Activated naive CD8-positive, alpha-beta T cell treated with anti-CD3 and anti-CD28 coated beads, Interleukin-2, amount 50 U/mL, for 24 hours (primary cell): ENCODE measurements at places on chromosomes 3 and 15.

- no peak overlapping the region for H3K4me3 ChIP-seq
- no peak for DNase-seq
- H3K27ac ChIP-seq: no peak overlapping the region
- no peaks in the 10 kb centered on the region for H3K36me3 ChIP-seq
- H3K4me1 ChIP-seq: peaks cover 1% of the 10 kb centered on the region
Measured at GRCh38 chr3:194339840-194340239, 11.3 kb downstream of the CPN2 start.

DNA sequence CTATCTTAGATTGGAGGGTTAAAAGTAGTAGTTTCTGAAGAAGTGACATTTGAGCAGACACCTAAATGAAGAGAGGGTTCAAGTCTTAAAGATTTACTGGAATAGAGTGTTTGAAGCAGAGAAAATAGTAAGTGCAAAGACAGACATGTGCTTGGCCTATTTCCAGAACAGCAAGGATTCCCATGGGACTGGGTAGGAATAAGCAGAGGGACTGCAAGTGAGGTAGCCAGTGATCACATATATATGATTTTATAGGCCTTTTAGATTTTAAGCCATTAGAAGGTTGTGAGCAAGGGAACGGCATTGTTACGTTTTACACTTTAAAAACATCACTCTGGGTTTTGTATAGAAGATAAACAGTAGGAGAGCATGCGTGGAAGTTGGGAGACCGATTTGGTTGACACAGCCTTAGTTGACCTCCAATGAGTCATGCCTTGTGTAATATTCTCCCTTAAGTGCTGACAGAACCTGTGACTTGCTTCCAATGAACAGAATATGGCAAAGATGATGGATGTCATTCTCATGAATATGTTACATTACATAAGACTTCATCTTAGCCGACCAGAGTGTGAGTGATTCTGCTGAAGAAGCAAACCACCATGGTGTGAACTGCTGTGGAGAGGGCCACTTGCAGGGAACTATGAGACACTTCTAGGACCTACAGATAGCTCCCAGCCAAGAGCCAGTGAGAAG lies 37.1 kb upstream of the SLC4A7 start:
- DNase-seq: no peak
- H3K27me3 ChIP-seq: no peaks in the 10 kb centered on the region
- H3K27ac ChIP-seq: no peak overlapping the region
- H3K4me3 ChIP-seq: no peak overlapping the region
- H3K4me1 ChIP-seq: no peaks in the 10 kb centered on the region

- no peaks in the 10 kb centered on the region for H3K27me3 ChIP-seq
- DNase-seq: no peak
- H3K4me3 ChIP-seq: no peak overlapping the region
- no peaks in the 10 kb centered on the region for H3K4me1 ChIP-seq
Measured at GRCh38 chr3:54443561-54444161, 321.3 kb downstream of the CACNA2D3 start.

GRCh38 chr3:145450018-145450682 lies 710.8 kb downstream of the PLOD2 start:
- no peaks in the 10 kb centered on the region for H3K36me3 ChIP-seq
- H3K27me3 ChIP-seq: no peaks in the 10 kb centered on the region
- no peak for DNase-seq
- H3K4me1 ChIP-seq: no peaks in the 10 kb centered on the region
- no peak overlapping the region for H3K27ac ChIP-seq

GRCh38 chr3:30655187-30655812 lies 48.9 kb downstream of the TGFBR2 start:
- peaks cover 84% of the 10 kb centered on the region for H3K36me3 ChIP-seq
- H3K4me1 ChIP-seq: peaks cover 100% of the 10 kb centered on the region
- H3K4me3 ChIP-seq: peak overlapping the region; percentile 66
- no peak for DNase-seq
- no peaks in the 10 kb centered on the region for H3K27me3 ChIP-seq
- peak overlapping the region; percentile 93 for H3K27ac ChIP-seq

DNA sequence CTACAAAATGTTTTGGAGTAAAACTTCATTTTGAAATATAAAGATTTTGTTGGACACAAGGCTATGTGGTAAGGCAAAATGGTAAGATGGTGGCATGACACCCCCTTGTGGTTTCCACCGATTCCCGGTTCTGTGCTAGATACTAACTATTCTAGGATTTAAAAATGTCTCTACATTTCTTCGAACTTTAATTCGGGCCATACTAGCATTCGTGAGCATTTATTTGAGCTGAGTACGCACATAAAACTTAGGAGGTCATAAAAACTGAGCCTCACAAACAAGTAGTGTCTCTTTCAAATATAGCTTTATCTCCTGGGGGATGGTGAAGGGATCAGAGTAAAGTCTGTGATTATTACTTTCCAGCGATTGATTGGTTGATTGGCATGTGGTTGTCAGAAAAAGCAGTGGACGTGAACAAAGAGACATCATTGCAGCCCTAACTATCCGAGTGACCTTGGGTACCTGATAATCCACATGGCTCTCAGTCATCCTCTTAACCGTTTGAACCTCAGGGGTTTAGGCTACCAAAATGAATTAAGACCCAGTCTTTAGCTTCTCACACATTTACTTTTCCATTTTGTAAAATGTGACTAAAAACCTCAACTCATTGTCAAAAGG lies 1.1 kb upstream of the ZNF639 start:
- H3K4me3 ChIP-seq: peak overlapping the region; percentile 78
- H3K4me1 ChIP-seq: peaks cover 33% of the 10 kb centered on the region
- H3K36me3 ChIP-seq: peaks cover 17% of the 10 kb centered on the region
- no peak for DNase-seq
- peak overlapping the region; percentile 68 for H3K27ac ChIP-seq

DNA sequence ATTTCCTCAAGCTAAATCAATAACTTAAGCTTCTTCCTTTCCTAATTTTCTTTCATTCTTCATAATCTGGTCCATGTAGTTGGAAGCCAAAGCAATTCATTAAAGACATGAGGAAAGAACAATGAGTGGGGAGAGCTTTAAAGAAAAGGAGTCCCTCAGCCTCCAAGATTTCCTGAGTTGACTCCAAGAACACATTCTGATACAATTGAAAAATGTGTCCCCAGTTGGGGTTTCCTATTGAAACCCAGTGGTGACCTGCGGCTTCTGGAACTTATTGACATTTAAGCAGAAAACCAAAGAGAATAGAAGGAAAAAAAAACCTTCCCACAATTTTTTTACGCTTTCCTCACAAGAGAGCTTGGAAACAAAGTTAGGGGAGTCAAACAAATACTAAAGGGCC lies 37.0 kb downstream of the ATP8B4 start:
- H3K36me3 ChIP-seq: no peaks in the 10 kb centered on the region
- H3K4me1 ChIP-seq: peaks cover 4% of the 10 kb centered on the region
- no peak overlapping the region for H3K27ac ChIP-seq
- H3K27me3 ChIP-seq: no peaks in the 10 kb centered on the region

DNA sequence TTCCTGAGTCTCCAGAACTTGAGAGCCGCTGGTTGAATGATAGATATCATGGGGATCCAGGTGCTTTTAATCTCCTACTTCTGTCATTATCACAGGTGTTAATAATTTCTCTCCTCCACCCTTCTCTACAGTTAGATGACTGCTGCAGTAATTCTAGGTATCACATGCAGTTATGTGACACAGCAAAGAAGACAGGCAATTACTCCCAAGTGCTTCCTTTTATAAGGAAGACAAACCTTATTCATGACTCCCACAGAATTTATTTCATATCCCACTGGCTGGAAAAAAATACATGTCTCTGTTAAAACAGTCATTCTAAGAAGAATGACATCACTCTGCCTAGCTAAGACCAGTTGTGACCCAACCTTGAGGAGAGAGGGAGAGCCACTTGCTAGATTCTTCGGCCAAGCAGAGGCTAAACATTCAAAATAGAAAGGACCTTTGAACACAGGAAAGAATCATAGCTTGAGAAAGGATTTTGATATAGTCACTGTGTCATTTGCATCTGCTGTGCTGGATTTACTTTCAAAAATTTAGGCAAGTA lies 500.6 kb downstream of the SI start:
- H3K4me1 ChIP-seq: no peaks in the 10 kb centered on the region
- no peak overlapping the region for H3K4me3 ChIP-seq
- H3K27ac ChIP-seq: no peak overlapping the region

DNA sequence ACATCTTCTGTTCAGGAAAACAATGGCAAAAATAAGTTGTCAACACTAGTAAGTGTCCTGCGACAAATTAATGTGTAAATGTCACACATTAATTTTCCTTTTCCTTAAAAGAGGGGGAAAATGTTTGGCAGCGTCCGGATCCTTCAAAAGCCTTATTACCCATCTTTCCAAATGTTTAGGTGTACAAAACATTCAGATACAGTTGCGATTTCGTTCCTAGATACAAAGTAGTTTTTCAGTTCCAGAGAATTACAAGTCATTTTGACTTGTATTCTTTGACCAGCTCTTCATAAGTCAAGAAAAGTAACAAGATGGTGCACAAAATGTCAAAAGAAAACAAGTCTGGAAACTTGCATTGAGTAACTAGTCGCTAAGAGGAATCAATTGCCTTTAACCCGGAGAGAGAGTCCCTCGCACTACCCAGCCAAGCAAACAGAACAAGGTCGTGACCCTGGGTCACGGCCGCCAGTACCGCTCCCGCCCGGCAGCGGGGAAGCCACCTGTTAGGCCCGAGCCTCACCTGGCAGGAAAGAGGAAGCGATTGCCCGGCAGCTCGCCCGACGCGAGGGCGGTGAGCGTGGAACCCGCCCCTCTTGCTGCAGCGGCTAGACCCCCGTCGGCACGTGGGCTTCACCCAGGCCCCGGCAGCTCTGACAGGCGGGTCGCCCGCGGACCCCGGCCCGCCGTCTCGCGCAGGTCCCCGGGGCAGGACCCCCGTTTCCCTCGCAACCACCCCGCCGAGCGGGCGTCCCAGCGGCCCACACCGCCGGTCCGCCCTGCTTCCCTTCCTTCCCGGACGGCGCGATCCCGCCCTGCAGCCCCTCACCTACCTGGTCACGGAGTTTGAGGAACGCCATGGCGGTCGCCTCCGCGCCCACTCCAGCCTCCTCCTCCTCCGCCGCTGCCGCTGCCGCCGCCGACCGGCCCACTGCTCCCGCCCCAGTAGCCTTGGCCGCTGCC lies 61.0 kb upstream of the ANKRD28 start:
- H3K36me3 ChIP-seq: peaks cover 14% of the 10 kb centered on the region
- peak overlapping the region; percentile 91 for H3K4me3 ChIP-seq
- peaks cover 44% of the 10 kb centered on the region for H3K4me1 ChIP-seq
- peak overlapping the region; percentile 86 for H3K27ac ChIP-seq

DNA sequence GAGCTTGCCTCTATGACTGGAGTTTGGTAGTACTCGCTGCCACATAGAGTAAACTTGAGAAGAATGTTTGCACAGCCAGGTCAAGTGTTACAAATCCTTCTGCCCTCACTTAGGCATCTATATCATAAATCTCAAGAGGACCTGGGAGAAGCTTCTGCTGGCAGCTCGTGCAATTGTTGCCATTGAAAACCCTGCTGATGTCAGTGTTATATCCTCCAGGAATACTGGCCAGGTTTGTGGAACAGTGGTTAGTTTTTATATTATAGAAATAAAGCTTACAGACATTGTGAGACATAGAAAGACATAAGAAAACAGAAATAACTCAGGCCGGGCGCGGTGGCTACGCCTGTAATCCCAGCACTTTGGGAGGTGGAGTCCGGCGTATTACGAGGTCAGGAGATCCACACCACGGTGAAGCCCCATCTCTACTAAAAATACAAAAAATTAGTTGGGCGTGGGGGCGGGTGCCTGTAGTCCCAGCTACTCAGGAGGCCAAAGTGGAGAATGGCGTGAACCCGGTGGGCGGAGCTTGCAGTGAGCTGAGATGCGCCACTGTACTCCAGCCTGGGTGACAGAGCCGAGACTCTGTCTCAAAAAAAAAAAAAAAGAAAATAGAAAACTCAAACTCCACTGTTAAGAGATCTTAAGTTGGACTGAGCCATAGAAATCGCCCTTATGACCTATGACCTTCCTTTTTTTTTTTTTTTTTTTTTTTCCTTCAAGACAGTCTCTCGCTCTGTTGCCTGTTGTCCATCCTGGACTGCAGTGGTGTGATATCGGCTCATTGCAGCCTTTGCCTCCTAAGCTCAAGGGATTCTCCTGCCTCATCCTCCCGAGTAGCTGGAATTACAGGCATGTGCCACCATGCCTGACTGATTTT lies 2.2 kb downstream of the RPSA start:
- H3K4me1 ChIP-seq: peaks cover 62% of the 10 kb centered on the region
- peaks cover 72% of the 10 kb centered on the region for H3K36me3 ChIP-seq
- peak overlapping the region; percentile 97 for H3K27ac ChIP-seq

- no peaks in the 10 kb centered on the region for H3K4me1 ChIP-seq
- DNase-seq: no peak
- H3K27ac ChIP-seq: no peak overlapping the region
Measured at GRCh38 chr3:33211444-33211843, 7.2 kb downstream of the SUSD5 start.

GRCh38 chr3:36911990-36912804 lies 32.7 kb downstream of the TRANK1 start:
- no peaks in the 10 kb centered on the region for H3K27me3 ChIP-seq
- H3K27ac ChIP-seq: peak overlapping the region; percentile 74
- H3K4me1 ChIP-seq: peaks cover 49% of the 10 kb centered on the region
- no peak for DNase-seq

GRCh38 chr15:75436881-75437280 lies 14.6 kb downstream of the SIN3A start:
- no peak for DNase-seq
- no peak overlapping the region for H3K27ac ChIP-seq
- peaks cover 36% of the 10 kb centered on the region for H3K36me3 ChIP-seq
- peaks cover 53% of the 10 kb centered on the region for H3K4me1 ChIP-seq
- no peaks in the 10 kb centered on the region for H3K27me3 ChIP-seq

GRCh38 chr3:89375451-89375850 lies 268.0 kb downstream of the EPHA3 start:
- no peak overlapping the region for H3K27ac ChIP-seq
- no peaks in the 10 kb centered on the region for H3K36me3 ChIP-seq
- no peaks in the 10 kb centered on the region for H3K4me1 ChIP-seq
- H3K27me3 ChIP-seq: no peaks in the 10 kb centered on the region
- no peak for DNase-seq
- no peak overlapping the region for H3K4me3 ChIP-seq

- no peak overlapping the region for H3K27ac ChIP-seq
- no peak for DNase-seq
- H3K36me3 ChIP-seq: no peaks in the 10 kb centered on the region
- no peaks in the 10 kb centered on the region for H3K27me3 ChIP-seq
Measured at GRCh38 chr3:111895071-111895470, 36.0 kb downstream of the PHLDB2 start.

GRCh38 chr15:70835415-70835814 lies 18.5 kb downstream of the LARP6 start:
- H3K4me3 ChIP-seq: no peak overlapping the region
- no peak for DNase-seq
- peaks cover 3% of the 10 kb centered on the region for H3K27me3 ChIP-seq

DNA sequence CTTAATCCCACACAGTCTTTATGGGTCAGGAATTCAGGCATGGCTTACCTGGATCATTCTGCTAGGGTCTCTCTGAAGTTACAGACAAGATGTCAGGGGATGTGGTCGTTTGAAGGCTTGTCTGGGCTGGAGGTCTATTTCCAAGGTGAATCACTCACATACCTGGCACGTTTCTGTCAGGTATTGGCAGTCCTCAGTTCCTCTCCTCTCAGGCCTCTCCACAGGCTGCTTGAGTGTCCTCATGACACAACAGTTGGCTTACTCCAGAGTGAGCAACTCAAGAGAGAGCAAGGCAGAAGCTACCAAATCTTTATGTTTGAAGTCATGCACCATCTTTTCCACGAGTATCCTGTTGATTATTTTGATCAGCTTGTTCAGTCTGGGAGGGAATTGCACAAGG lies 43.9 kb upstream of the PARP14 start:
- H3K4me3 ChIP-seq: no peak overlapping the region
- DNase-seq: no peak
- peaks cover 22% of the 10 kb centered on the region for H3K36me3 ChIP-seq
- H3K4me1 ChIP-seq: peaks cover 3% of the 10 kb centered on the region
- H3K27me3 ChIP-seq: no peaks in the 10 kb centered on the region
- no peak overlapping the region for H3K27ac ChIP-seq
